ENCODE measurements at places on chromosomes 4 and X.
A peak's percentile ranks its signal among the peaks of the same experiment; 100 is the strongest.

- no peak for DNase-seq
These were observed 203.4 kb downstream of the ANAPC10 start for GRCh38 chr4:144894573-144894972.

DNA sequence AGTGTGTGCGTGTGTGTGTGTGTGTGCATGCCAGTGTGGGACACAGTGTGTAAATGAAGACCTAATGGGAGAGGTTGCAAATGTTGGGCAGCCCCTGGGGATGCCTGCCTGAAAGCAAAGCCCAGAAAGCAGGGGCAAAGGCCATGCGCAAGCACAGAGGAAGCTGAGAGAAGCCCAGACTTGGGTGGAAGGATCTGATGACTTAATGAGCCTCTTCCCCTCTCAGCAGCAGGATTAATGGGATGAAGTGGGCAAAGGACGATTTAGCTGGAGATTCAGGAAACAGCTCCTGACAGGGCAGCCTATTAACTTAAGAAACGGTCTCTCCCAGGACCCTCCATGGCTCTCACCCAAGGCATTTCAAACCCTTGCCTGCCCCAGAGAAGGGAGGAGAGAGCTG is 107.3 kb downstream of the EFNB1 start:
- no peak for DNase-seq

DNA sequence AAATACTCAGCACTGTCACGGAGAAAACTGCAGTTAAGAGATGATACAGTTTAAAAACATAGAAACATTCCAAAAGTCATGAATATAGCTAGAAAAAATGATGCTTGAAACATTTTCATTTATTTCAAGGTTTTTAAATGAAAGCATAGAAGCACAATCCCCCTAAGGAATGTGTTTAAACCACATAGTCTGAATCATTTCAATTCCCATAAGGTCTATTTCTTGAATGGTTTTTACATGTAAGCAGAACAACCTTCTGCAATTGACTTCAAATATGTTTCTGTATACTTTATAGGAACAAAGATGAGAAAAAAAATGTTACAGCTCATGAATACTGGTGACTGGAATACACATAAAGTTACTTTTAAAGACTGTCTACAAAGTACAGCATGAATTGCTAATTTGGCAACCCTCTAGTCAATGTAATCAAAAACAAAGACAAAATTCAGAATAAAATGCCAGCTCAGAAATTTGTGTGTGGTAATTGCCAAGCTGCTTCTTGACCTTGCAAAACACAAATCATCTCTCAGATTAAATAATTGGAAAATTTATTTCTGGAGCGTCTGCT is 886.4 kb upstream of the ADGRL3 start:
- no peak for DNase-seq

- DNase-seq = no peak
These were observed at the start of gene PLP1 for GRCh38 chrX:103776546-103776945. Gene PLP1 (plus strand): TSS chrX:103776840. CDS start chrX:103776996, 156 bp downstream.

DNA sequence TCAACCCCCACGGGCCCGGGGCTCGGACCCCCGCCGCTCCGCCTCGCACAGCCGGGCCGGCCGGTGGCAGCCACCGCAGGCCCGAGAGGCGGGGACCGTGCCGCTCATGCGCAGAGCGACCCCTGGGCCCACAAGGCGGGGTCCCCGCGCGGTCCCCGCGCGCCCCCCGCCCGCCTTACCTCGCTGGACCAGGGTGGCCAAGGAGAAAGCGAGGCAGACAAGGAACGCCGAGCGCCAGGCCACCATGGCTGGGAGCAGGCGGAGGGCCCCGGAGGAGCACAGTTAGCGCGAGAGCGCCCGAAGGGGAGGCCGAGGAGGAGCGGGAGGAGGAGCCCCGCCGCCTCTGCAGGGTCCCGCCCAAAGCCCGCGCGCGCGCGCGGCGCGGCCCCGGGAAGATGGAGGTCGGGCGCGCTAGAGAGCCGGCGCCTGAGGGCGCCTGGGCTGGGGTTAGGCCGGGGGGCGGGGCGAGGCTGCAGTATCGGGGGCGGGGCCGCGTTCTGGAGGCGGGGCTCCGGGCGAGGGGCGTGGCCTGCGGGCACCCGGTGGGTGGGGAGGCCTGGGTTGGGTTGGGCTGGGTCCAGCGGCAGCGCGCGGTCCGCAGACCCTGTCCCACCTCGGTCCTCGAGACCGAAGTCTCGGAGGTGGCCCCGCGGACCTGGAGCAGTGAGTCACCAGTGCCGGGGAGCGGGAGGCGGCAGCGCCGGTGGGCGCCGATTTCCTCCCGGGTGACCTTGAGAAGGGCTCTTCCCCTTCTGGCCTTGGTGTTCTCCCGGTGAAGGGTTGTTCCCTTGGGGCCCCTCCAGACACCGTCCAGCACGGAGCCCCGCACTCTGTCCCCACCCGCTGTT is at the start of gene CD99L2:
Gene CD99L2, minus strand, starts transcription at position 326 of the 848 bp plus-strand sequence. Its CDS starts 80 bp downstream, at position 246.
- DNase-seq = peak; percentile 94

GRCh38 chr4:68907245-68907644 is 44.4 kb downstream of the UGT2A3 start:
- no peak for DNase-seq
